A549 (cell line): ENCODE measurements at places on chromosomes 6 and 20. TPM values are rescaled to one million over a fixed set of nuclear protein-coding genes. Genes with fewer than 3 reads are reported as not detected.

HS3ST5 gene
- polyA plus RNA-seq, result not detected in 3 replicates

RIPPLY2 gene
- 0.78 to 1.5 TPM (median 0.89 TPM) in 3 replicates for polyA plus RNA-seq

DNA sequence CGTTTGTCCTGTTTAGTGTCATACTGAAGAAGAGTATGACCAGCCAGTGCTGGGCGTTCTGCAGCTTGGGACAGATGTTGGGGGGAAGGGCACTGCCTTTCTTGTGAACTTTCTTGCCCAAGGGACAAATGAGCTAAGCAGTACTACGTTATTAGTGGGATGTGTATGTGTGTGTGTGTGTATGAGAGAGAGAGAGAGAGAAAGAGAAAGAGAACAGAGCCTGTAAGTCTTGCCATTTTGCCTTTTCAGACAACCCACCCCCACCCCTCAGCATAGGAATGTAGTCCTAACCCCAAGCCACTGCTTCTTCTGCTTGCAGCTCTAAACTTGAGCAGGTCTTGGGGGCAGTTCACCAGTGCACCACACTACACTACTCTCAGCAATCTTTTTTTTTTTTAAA is 45.5 kb downstream of the E2F3 start:
- no peak for DNase-seq

DNA sequence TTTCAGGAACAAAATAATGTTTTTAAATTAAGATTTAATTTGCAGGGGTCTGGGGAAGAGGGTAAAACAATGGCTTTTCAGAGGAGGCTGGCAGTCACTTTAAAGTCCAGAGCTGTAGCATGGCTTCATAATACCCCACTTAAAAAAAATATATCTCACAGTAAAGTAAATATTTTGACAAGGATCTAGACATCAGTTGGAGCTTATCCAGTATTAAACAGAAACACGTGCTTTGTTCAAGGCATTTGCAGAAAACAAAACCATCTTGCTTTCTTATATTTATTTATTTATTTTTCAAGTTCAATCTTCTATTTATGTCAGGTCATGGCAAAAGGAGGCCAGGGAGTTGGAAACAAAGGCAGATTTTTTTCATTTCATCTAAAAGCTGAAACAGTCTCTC is 53.3 kb upstream of the PRL start:
- DNase-seq, result no peak

GRCh38 chr6:10397756-10398445 is 17.0 kb downstream of the TFAP2A start:
- no peak for DNase-seq

- no peak for DNase-seq
These were observed 51.7 kb downstream of the NCOA6 start for GRCh38 chr20:34773726-34774125.

- no peak for DNase-seq
These were observed 27.6 kb downstream of the PHACTR3 start for GRCh38 chr20:59631751-59632540.
